Stimulated activated CD8-positive, alpha-beta memory T cell treated with anti-CD3 and anti-CD28 coated beads, Interleukin-4, amount 100 ng/mL, for 48 hours (primary cell): ENCODE measurements at places on chromosomes 5 and 9.

DNA sequence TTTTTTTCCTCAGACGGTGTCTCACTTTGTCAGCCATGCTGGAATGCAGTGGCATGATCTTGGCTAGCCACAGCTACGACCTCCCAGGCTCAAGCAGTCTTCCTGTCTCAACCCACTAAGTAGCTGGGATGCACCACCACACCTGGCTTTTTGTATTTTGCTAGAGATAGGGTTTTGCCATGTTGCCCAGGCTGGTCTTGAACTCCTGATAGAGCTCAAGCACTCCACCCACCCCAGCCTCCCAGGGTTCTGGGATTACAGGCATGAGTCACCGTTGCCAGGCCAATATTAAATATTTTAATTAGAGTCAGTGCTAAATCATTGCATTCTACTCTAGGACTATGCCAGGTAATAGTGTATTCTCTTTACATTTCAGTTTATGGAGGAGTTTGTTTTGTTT is 41.5 kb downstream of the UBE2R2 start:
- no peak for DNase-seq

DNA sequence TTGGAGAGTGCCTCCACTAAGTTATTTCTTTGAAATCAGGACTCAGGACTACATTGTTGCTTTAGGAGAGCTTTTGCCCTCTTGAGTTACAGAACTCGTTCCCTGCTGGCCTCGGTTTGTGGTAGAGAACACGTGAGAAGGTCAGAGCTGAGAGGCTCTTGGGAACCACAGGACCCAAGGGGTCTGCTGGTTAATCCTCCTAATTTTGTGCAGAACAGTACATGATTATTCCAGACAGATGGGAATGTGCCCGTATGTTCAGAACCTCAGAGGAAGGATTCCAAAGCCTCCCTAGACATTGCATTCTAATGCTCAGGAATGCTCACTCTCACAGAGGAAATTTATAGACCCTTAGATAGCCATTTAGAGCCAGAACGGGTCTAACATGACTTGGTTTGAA is 25.2 kb upstream of the BASP1 start:
- no peak for DNase-seq

- no peak for DNase-seq
These were observed 78.3 kb downstream of the MAN2A1 start for GRCh38 chr5:109767997-109768396.

DNA sequence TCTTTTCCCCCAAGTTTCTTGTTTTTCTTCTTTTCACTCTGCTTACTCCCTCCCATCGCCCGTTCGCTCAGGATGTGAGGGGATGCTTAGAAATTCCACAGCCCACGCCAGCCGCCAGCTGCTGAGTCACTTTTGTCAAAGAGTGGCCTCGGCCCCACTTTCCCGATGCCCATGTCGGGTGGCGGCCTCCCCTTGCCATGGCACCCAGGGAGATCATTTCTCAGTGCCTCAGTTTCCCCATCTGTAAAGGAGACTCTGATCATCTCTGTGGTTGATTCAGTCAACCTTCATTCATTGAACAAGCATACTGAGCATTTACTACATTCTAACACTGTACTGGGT is 353 bp upstream of the PDGFRB start:
- no peak for DNase-seq

GRCh38 chr9:137320555-137321384 is 18.7 kb upstream of the NRARP start:
- no peak for DNase-seq

- no peak for DNase-seq
These were observed 66.2 kb downstream of the ACTBL2 start for GRCh38 chr5:57416278-57416994.

DNA sequence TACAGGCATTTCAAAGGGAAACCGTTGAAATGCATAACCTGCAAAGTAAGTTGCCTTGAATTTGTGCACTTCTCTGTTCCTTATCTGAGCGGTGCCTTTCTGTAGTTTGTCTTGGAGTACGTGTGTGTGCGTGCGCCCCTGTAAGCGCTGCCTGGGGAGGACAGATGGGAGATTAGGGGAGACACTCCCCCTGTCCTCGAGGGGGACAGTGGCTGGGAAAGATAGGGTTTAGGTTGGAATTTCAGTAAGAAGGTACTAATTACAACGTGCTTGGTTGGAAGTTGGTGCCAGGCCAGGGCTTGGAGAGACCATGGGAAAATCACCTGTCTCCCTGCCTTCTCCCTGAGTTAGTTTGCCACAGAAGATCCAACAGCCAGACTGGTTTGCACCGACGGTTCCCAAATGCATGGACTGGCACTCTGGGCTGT is 73.2 kb downstream of the PIK3R1 start:
- no peak for DNase-seq

DNA sequence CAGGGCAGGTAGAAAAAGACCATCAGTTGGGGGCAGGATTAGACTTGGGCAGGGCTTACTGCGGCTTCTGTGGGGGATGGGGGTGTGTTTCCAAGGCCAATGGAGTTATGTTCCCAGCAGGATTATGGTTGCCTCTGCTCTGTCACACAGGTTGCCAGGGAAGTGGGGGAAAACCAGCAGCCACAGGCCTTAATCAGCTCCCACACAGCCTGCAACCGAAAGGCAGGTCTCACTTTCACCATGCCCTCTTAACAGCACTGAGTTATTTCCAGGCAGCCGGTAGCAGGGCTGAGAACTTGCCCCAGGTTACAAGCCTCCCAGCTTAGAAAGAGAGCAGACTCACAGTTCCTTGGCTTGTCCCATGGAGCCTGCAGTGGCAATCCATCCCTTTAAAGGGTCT is 205.5 kb downstream of the FGF10 start:
- no peak for DNase-seq

DNA sequence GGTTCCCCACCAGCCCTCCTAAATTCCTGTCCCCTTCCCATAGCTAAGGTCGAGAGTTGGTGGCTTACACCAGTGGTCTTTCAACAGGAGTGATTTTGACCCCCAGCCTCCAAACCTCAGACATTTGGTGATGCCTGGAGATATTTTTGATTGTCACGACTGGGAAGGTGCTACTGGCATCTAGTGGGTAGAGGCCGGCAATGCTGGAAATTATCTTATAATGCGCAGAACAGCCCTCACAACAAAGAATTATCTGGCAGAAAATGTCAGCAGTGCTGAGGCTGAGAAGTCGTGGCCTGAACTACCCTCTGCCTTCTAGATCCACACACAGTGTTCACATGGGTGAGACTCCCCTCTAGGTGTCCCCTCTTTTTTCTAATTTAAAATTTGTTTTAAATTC is 69.6 kb downstream of the IL31RA start:
- DNase-seq, result no peak

DNA sequence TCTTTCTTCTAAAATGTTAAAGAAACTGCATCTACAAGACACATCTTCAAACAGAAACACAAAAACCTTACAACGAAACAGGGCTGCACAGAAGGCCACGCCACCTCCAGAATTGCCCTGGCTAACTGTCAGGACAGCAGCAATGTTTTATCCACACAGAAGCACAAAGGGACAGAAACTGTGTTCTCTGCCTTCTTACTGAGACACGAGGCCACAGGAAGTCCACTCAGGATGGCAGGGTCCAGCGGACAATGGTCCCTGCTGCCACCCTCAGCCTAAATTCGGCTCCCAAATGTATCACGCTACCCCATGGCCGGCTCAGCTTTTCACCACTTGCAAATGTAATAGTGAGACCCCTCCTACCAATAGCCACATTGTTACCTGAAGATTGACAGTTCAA is 159.8 kb upstream of the PHYKPL start:
- no peak for DNase-seq

DNA sequence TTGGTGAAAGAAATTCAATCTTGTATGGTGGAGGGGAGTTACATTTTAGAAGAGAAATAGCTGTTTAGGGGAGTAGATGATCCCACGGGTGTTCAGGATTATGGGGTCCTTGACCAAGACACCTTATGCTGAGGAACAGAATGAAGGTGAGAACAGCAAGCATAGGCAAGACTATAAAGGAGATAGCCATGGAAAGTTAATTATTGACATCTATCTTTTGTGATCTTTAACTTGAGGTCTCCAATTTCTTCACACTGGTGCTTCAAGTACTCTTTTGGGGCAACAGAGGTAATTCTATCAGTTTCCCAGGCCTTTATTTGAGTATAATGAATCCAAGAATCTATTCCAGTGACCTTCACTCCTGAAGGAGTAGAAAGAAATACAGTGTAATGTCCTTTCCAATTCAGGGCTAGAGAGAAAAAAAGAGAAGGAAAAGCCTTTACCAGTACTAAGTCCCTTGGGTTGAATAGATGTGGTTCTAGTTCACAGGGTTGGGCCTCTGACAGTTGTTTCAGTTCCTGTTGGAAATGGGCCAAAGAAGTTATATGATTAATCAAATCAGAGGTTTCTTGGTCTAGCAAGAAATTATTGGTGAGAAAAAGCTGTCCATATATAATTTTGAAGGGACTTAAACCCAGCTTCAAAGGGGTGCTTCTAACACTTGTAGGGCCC is 2104.1 kb upstream of the ACO1 start:
- no peak for DNase-seq

GRCh38 chr5:110297152-110297670 is 429.3 kb downstream of the TMEM232 start:
- no peak for DNase-seq

DNA sequence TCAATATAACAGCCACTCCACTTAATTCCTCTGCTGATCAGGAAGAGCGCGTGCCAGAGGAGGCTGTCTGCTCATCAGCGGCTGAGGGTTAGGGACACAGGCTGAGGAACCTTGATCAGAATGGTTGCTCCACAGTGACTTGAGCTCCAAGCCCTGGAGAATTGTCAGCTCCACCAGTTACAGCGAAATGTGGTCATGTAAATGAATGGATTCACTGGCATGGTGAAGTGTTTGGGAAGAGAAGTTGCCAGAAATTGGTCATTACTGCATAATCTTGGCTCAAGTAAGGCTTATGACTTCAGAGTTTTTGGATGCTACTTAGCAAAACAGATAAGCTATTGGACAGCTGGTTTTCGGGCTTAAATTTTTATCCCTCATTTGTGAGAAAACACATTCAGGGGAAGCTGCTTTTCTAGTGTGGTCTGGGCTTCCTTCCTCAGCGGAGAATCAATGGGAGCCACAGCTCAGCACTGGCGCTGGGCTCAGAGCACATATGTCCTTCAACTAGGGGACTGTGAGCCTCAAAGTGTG is 65.0 kb downstream of the PRRT1B start:
- no peak for DNase-seq

- DNase-seq, result no peak
These were observed 15.8 kb upstream of the FABP6 start for GRCh38 chr5:160213537-160213936.

- DNase-seq, result no peak
These were observed 28.5 kb upstream of the GOLGA1 start for GRCh38 chr9:124969401-124969800.

DNA sequence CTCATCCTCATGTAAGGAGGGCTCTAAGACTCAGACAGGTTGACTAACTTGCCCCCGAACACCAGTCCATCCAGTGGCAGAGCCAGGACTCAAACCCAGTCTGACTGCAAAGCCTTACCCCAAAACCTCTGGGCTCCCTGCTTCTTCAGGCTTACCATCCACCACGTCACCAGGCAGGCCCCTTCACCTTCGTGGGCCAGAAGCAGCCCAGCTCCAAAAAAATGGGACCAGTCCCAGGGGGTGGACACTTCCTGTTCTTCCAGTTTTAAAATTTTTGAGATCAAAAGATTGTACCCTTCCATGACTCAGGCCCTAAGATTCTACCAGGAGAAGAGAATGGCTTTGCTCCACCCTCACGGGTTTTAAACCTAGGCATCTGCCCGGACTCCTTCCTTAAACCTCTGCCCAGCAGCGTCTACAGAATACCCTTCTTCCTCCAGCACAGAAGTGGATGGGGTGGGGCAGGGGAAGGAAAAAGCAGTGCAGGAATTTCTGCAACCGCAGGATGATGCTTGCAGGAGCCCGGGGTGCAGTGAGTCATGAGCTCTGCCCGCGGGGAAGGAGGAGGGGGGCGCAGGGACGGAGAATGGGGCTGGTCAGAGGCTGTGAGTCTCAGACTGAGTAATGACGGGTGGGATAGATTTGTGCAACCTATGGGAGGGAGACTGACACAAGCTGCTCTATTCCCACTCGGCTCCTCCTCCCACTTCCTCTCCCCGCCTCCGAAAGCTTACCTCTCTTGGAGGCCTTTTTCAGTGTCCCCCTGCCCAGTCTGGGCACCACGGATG is 50.4 kb upstream of the STXBP1 start:
- no peak for DNase-seq

DNA sequence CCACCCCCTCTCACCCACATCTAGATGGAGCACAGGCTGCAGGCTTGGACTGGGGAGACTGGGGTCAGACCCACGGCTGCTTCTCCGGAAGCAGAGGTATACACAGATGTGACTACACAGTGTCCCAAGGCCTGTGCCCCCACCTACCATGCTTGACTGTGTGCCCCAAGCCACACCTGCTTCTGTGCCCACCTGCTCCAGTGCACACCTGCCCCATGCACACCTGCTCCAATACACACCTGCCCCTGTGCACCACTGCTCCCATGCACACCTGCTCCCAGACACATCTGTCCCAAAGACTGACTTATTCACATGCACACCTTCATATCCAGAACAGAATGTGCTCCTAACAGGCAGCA is 5.5 kb upstream of the COL5A1 start:
- no peak for DNase-seq

DNA sequence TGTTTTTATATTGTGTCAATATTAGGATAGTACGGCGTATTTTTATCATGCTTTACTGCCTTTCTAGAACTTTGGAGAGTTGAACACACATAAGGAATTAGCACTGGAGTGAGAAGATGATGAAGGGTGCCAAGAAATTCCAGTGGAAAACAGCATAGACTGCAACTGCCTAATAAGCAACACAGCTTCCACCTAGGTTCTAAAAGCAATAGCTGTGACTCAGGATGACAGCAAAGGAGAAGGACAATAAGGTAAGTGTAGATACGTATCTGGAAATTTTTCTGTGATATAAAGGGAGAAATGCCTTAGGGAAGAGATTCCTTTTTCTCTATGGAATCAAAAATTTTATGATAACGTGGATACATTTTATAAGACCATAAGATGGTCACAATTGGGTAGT is 7.4 kb downstream of the PTPRD start:
- no peak for DNase-seq

DNA sequence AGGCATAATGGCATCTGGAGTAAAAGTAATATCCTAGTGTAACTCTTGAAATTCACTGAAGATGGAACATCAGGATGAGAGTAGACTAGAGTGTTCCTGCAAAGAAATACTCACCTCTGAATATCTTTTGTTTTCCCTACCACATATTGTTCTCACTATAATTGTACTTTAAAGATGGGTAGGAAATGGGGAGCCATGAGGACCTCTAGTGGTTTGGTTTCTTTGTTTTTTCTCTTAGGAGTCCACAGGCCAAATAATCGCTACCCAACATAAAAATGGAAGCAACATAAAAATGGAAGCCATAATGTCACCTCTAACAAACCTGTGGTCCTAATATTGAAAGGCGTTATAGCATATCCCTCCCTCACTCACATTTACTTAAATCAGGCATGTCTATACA is 2375.8 kb downstream of the MAT2B start:
- DNase-seq, result no peak
